ENCODE measurements at places on chromosomes 5 and 9.

GRCh38 chr5:132076202-132076830 is 2.7 kb downstream of the CSF2 start:
- DNase-seq: no peak

- DNase-seq: no peak
Measured at GRCh38 chr9:96503918-96504317, 53.9 kb downstream of the HABP4 start.

GRCh38 chr5:136423944-136424606 is 58.7 kb upstream of the TRPC7 start:
- DNase-seq: no peak

DNA sequence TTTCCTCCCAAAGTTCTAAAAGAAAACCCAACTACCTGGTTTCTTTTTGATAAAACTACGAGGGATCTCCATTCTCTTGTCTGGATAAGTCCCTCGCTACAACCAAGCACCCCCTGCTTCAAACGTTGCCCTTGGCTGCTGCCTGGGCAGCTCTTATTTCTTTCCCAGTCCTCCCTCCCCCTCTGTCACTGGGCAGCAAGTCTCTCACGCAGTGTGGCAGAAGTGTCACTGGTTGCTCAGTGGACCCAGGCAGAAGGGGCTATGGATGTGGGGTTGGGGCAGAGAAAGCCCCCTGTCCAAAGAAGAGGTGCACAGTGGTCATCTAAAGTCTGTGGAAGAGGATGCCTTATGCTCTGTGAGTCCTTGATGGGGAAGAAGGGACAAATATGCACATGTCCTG is 7.2 kb upstream of the SMIM32 start:
- no peak for DNase-seq

DNA sequence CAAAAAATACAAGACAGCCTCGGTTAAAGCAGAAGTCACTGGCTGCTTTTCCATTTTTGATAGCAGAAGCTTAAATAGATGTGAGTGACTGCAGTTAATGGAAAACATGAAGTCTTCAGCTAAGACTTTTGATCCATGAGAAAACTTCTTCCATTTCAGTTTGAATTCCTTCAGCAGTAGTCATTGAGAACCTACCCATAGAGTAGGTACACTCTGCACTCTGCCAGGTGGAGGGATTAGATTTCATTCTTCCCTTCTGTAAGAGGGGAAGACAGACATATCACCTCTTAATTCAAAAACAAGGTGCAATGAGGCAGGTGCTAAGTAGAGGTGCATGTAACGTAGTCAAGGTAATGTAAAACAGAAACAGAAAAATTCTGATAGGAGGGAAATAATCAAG is 26.7 kb upstream of the XPA start:
- no peak for DNase-seq

- no peak for DNase-seq
Measured at GRCh38 chr5:10109299-10109698, 140.4 kb downstream of the ATPSCKMT start.

DNA sequence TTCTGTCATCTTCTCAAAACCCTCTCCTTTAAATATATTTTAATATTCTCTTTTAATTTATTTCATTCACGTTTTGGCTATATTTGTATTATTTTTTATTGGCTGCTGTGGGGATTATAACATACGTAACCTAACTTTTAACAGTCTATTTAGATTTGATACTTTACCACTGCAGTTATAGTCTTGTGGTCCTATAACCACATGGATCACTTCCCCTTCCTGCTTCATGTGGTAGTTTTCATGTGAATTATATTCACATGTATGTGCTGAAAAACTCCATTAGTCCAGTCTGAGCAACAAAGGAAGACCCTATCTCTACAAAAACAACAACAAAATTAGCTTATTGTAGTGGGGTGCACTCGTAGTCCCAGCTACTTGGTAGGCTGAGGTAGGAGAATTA is 34.3 kb downstream of the CENPP start:
- DNase-seq: no peak

All from activated CD4-positive, alpha-beta T cell treated with anti-CD3 and anti-CD28 coated beads, Interleukin-2, amount 50 U/mL, for 24 hours (primary cell).